ENCODE measurements at places on chromosomes 3 and 15. TPM values are rescaled to one million over a fixed set of nuclear protein-coding genes. Genes with fewer than 3 reads are reported as not detected.

The FAM107A gene
- 4.8 TPM for polyA plus RNA-seq

The SPPL2A gene
- polyA plus RNA-seq = 38.8 TPM

The SLCO2A1 gene
- 11.9 TPM for polyA plus RNA-seq

The STRC gene
- 0.25 TPM for polyA plus RNA-seq

The GXYLT2 gene
- 0.07 TPM for polyA plus RNA-seq

Measured in endothelial cell of umbilical vein (primary cell).